Activated naive CD4-positive, alpha-beta T cell (primary cell): ENCODE measurements at places on chromosomes 11 and 22.

- no peak for DNase-seq
Measured at GRCh38 chr22:28951530-28951929, 68.2 kb downstream of the ZNRF3 start.

GRCh38 chr11:68461575-68461917, 994 bp downstream of the PPP6R3 start:
- DNase-seq: no peak

DNA sequence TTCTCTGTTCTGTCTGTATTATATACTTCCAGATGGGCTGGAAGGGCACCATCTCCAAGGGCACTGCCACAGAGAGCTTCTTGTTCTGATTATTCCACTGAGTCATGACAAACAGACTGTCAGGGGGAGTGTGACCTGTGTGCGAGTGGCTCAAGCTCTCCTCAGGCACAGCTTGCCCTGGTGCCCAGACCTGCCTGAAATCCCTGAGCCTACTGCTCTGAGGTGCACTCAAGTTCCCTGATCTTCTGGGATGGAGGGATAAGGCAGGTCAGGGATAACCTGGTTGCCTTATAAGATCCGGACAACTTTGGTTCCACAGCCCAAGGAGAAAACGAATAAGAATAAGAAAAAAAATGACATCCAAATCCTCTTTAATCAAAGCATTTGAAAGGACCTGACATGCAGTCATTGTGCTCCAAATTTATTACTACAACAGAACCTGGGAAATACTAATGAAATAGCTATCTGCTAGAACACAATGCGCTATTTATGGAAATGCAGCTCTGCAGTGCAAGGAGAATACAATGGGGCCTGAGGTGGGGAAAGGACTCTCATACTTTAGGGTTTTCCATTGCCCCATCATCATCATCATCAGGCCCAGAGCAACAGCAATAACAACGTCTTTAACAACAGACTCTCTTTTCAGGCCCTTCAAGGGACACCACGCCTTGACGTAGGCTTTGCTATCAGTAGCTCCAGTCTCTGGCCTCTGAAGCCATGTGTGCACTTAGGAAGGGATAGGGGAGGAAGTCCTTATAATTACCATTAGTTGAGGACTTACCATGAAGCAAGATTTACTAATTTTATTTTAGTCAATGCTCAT, 217.1 kb upstream of the KIRREL3 start:
- no peak for DNase-seq

GRCh38 chr11:77558380-77558779, 31.4 kb upstream of the AQP11 start:
- no peak for DNase-seq

DNA sequence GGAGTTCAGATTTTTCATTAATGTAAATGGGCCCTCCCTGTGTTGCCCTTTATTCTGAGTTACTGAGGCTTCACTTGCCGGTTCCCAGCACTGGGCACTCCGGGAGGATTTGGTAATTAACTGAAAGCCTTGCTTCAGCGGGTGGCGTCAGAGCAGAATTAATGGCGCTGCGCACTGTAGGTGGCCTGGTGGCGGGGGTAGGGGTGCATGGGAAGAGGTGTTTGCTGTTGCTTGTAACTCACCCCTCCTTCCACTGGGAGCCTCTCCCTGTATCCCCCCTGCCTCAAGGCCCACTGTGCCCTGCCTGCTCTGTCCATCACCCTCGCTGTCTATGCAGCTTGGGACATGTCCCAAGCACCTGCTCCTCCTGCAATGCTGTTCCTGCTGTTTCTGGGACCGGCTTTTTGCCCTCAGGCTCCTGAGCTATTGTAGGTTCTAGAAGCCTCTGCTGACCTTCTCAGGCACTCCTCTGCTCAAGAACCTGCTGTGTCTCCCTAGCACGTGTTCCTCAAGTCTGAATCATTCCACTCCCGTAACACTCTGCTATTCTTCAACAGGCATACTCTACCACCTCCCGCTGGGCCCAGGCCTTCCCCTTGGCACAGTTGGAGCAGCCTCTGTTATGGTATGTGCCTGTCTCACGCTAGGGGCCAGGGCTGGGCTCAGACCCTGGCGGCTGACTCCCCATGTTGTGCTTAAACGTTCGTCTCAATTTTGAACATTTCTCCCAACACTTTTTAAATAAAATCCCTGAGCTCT, 24.4 kb downstream of the ARHGAP8 start:
- no peak for DNase-seq

GRCh38 chr11:44725757-44726282, 942 bp upstream of the TSPAN18 start:
- no peak for DNase-seq

DNA sequence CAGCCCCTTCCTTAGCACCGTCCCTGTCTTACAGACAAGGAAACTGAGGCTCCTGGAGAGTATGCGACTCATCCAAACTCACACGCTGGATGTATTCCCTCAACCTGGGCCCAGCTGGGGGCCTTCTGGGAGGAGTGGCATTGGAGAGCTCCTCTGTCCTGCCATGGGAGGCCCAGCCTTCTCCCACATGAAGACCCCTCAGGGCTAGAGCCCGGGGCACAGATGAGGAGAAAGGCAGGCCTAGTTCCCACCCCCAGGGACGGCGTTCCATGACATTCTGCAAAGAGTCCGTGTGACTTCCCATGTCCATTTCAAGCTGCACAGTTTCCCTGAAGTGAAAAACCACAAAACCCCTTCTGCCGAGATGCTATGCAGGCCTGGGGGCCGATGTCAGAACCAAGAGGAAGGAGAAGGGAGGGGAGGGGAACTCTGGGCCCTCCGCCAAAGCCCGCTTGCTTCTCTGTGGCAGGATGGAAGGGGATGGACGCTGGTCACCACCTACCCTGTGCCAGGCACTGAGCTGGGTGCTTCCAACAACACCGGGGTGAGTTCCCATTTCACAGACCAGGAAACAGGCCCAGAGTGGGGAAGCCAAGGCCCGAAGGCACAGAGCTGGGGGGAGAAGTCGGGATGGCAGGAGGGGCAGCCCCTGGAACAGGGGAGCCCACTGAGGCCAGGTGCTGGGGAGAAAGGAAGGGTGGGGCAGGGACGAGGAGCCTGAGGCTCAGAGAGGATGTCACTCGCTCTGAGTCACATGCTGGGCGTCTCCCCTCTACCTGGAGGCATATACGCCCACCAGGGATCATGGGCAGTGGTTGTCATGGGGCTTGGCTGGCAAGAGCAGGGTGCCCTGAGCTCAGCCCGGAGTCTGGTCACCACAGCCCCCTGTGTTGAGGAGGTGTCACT, 15.7 kb downstream of the RAC2 start:
- no peak for DNase-seq

DNA sequence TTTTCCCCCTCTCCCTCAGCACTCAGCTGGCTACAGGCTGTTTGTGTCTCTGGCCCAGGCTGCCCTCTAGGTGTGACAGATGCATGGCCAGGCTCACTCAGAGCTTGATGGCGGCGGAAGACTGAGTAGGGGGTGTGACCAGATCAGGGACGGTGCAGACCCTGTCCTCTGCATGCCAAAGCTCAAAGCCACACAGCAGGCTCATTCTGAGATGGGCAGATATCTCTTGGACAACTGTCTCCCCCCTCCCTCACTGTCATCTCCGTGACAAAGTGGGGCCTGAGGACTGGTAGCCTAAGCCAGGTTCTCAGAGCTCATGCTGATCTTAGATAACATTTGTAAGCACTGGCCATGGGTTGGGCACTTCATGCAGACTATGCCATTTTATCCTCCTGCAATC, 231.3 kb downstream of the DSCAML1 start:
- no peak for DNase-seq

DNA sequence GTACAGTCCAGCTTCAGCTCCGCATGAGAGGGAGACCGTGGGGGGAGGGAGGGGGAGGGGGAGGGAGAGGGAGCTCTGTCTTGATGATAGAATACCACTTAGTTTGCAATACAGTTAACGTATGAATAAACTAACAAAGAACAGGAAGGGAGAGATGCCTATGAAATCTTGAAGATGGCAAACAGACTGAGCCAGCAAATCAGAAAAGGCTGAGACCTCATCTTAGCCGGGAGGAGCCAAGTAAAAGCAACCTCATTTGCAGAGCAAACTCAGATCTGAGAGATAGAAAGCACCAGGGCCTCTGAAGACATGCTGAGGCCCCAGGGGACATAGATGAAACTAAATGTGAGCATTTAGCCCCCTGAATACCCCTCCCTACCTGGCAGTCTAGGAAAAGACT, 23.0 kb downstream of the APLP2 start:
- no peak for DNase-seq

- no peak for DNase-seq
Measured at GRCh38 chr22:50516891-50517290, 8.5 kb downstream of the SCO2 start.

GRCh38 chr11:2991452-2992233, 486 bp downstream of the NAP1L4 start:
- no peak for DNase-seq

DNA sequence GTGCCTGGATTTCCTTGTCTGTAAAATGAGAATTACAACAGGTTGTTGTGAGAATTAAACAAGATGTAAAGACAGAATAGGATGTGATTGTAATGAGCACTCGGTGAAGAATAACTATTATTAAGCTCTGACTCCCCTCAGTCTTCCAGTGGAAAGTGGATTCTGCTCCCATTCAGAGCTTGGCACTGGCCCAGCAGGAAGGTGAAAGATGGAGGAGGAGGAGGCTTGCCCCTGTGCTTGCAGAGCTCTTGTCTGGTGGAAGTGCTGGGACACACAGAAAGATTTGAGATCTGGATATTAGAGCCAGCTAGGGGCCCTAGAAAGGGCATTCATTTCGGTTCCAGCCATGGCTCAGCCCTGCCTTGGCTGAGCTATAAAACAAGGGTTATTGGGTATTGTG, 28.2 kb downstream of the PHLDB1 start:
- DNase-seq: no peak

DNA sequence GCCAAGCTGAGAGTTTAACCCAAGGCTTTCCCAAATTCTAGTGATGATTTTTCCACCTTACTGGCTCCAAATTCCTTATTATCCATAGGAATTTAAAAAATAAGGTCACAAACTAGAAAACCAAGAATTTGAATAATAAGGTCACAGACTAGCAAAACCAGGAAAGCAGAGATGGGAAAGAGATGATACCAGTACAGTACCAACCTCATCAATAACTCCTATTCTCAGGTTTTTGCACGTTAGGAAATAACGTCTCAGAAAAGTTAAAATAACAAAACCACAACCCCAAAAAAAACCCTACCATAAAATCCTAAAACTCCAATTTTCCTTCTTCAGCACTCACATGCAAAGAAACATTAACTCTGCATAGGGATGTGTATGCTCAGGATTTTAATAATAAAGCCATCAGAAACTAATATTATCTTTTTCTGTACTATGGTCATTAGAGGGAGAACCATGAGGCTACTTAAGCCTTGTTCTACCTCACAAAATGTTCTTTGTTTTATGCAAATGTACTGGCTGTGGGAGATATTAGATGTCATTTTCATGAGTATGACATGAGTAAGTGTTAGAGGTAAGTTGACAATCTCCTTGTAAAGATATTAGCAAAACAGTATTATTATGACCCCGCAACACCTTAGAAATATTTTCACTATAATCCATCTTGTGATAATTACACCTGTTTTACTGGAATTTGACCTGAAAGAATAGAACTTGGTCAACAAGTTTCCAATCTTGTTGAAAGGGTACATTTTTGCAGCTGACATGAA, 16.1 kb upstream of the EED start:
- no peak for DNase-seq

- no peak for DNase-seq
Measured at GRCh38 chr22:45686004-45686403, 14.4 kb downstream of the ATXN10 start.

DNA sequence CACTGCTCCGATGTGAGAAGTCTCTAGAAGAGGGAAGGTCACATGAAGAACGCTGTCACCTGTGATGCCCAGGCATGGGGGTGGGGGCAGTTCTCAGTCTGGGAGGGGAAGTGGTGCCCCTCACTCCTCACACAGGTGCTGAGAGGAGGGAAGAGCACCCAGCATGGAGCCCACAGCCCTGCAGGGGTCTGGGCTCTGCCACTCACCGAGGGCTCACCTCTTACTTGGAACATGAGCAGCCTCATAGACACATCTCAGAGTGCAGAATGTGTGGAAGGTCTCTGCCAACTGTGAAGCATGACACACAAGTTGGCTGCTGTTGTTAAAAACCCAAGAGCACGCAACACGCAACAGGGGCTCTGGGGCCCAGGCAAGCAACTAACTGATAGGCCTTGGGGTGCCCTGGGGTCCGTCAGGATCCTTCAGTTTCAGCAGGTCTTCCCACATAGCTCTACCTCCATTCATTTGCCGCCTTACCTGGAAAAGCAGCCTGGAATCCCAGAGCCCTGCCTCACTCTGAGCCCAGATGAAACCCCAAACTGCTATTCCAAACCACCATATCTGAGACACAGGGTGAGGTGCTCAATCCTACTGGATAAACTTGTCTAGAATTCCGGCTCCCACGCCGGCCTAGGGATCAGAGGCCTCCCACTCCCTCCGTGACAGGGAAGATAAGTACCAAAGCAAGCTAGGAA, 17.5 kb upstream of the TMPRSS4 start:
- DNase-seq: no peak

GRCh38 chr11:2127482-2128129, 11.6 kb downstream of the IGF2 start:
- DNase-seq: no peak

- DNase-seq: no peak
Measured at GRCh38 chr11:84044706-84045105, 758.5 kb upstream of the CCDC90B start.

DNA sequence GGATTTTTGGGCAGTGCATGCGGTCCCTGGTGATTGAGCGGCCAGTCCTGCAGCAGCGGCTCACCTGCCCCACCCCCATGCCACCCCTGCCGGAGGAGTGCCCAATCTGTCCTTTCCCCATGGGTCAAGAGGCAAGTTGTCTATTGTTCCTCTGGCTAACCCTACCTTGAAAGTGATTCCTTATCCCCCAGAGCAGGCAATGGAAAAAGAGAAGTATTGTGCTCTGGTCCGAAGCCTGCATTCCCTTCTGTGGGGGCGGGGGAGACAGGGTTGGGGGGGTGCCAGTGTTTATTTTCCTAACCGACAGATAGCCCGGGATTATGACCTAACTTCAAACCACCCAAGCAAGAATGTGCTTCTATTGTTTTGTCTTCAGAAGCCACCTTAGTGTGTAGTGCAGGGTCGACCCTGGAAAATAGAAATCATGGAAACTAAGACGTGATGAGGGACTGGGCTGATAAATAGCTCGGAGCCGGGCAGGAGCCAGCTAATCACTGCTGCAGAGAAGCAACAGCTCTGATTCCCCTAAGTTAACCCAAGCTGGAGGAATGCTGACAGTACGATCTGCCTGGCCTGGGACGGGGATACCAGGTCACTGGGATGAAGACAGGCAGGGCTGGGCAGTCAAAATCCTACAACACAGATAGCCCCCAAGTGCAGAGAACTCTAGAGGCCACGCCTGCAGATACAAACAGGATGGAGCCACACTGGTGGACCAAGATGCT, 38.7 kb upstream of the ATXN10 start:
- no peak for DNase-seq
